Endothelial cell of umbilical vein (primary cell): ENCODE measurements at places on chromosomes 5 and 9. TPM values are rescaled to one million over a fixed set of nuclear protein-coding genes. Genes with fewer than 3 reads are reported as not detected.

The NTNG2 gene
- total RNA-seq, result 0.88 TPM in 1 of 2 replicates, not detected in the other

The KIF4B gene
- total RNA-seq, result 0.14 and 0.44 TPM in 2 replicates

The PDGFRB gene
- total RNA-seq, result 1.0 and 1.7 TPM in 2 replicates

The CACNA1B gene
- total RNA-seq, result 0.05 and 0.11 TPM in 2 replicates

The SUSD3 gene
- total RNA-seq, result not detected in 2 replicates

The SHOC1 gene
- total RNA-seq, result not detected in 2 replicates

The LRRC70 gene
- total RNA-seq, result 24.5 and 26.5 TPM in 2 replicates

The DMRTA1 gene
- 1.2 and 2.1 TPM in 2 replicates for total RNA-seq

The SLC38A9 gene
- 24.9 and 29.0 TPM in 2 replicates for total RNA-seq

The C5orf58 gene
- not detected in 2 replicates for total RNA-seq

The SHISAL2B gene
- not detected in 2 replicates for total RNA-seq

The FOXD4L3 gene
- not detected in 2 replicates for total RNA-seq

The PRRT1B gene
- not detected in 2 replicates for total RNA-seq

The HAVCR2 gene
- 0.42 TPM in 1 of 2 replicates, not detected in the other for total RNA-seq

The NR2F1-AS1 gene
- total RNA-seq, result 13.8 and 15.2 TPM in 2 replicates

The PTGR1 gene
- 79.1 and 101 TPM in 2 replicates for total RNA-seq

The SNX30 gene
- total RNA-seq, result 6.3 and 6.8 TPM in 2 replicates

The CCDC192 gene
- not detected in 2 replicates for total RNA-seq

The LRRC19 gene
- not detected in 2 replicates for total RNA-seq

The GDNF gene
- total RNA-seq, result not detected in 2 replicates

The FANCG gene
- 50.0 and 58.0 TPM in 2 replicates for total RNA-seq

The CCDC152 gene
- 2.1 and 2.8 TPM in 2 replicates for total RNA-seq
